ENCODE measurements at places on chromosomes 12 and 14.

- DNase-seq, result peak; percentile 91
These were observed 164.7 kb upstream of the PRMT8 start for GRCh38 chr12:3326156-3326849.

DNA sequence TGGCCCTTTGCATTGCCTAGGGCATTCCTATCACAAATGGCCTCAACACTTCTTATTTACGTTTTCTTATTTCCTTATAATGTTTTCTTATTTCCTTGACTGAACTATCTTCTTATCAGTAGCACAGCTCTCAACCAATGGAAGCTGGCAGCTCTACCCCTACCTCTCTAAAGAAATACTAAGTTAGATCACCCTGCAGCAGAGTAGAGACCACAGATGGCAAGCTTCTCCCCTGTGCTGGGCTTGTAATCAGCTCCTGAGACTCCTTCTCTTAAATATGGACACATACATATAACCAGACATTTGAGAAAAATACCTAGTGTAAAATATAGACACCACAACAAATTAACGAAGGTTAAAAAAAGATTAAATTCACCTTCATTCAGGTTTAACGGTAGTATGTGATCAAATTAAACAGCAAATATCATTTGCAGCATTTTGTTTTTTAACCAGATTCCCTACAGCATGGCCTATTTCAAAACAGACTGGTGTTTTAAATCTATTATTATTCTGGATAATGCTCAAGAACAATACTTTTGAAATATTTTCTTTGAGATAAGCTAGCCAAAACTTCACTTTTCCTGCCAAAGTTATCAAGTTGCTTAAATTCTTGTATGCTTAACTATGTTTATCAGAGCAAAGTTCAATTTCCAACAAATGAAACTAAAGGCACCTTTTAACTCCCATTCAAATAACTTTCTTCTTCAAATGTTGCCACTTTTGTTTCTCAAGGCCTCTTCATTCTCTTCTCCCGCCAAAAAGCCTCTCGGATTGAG lies 54.3 kb downstream of the SLC41A2 start:
- DNase-seq, result no peak

- DNase-seq, result no peak
These were observed 119.6 kb downstream of the LRRIQ1 start for GRCh38 chr12:85155791-85156190.

- DNase-seq, result no peak
These were observed 279.3 kb downstream of the DUSP6 start for GRCh38 chr12:89073027-89073398.

DNA sequence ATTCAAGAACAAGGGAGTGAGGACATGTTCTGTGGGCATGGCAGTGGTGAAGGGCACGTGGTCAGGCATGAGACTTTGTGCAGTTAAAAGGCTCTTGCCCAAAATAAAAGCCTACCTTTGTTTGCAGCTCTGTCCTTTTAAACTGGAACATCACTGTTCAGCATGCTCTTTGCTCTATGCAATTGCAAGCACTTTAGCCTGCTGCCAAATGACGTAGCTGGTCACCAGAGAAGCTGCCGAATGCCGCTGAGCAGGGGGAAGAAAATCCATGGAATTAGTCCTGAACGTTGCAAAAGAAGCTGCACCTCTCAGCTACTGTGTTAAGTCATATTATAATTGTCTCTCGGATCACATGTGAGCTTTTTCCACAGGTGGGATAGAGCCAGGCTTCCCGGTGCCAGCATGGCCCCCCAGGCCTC lies 176.3 kb upstream of the DIO2 start:
- no peak for DNase-seq

DNA sequence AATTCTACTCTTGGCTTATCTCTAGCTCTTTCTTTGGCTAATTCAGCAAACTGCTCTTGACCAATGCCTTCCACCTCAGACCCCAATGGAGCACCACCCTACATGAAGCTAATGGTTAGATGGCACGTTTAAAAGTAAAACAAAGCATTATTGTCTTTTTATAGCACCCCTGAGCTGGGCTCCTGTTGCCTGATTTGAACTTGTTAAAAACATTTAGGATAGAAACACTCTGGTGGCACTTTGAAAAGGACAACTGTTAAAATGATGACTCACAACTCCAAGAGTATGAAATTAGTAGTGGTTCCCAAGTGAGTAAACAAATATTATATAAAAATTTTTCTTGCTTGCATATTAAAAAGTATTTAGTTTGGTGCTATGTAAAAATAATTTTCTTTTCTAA lies 299.6 kb upstream of the DCN start:
- DNase-seq, result no peak

DNA sequence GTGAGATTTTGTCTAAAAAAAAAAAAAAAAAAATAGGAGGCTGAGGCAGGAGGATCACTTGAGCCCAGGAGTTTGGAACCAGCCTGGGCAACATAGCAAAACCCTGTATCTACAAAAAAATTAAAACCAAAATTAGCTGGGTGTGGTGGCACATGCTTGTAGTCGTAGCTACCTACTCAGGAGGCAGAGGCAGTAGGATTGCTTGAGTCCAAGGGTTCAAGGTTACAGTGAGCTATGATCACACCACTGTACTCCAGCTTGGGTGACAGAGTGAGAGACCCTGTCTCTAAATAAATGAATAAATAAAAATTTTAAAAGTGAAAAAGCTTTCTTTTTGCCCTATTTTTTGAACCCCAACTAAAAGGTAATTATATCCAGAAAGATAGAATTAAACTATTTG lies 113.6 kb downstream of the PEBP1 start:
- DNase-seq, result no peak

- peak; percentile 46 for DNase-seq
These were observed 104.1 kb downstream of the ANO2 start for GRCh38 chr12:5840944-5841343.

DNA sequence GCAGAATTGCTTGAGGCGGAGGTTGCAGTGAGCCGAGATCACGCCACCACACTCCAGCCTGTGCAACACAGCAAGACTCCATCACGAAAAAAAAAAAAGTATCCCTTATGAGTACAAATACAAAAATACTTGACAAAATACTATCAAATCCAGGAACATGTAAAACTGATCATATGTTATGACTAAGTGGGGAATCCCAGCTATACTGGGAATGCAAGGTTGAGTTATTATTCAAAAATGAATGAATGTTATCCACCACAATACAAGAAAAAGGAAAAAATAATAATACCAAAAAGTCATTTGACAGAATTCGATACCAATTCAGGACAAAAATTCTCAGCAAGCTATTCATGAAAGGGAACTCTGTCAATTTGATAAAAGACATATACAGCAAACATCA lies 32.6 kb downstream of the MOK start:
- no peak for DNase-seq

- DNase-seq, result no peak
These were observed 8.9 kb downstream of the BICD1 start for GRCh38 chr12:32115404-32116104.

- DNase-seq, result peak; percentile 89
These were observed at the start of gene PYM1 for GRCh38 chr12:55927588-55928502. TSS of gene PYM1 (minus strand) at chr12:55927894. CDS start at chr12:55927761, 133 bp downstream.

GRCh38 chr14:58160561-58160960 lies 8.5 kb upstream of the ARMH4 start:
- no peak for DNase-seq

GRCh38 chr12:25653487-25654175 lies 100.5 kb upstream of the LMNTD1 start:
- DNase-seq, result no peak

DNA sequence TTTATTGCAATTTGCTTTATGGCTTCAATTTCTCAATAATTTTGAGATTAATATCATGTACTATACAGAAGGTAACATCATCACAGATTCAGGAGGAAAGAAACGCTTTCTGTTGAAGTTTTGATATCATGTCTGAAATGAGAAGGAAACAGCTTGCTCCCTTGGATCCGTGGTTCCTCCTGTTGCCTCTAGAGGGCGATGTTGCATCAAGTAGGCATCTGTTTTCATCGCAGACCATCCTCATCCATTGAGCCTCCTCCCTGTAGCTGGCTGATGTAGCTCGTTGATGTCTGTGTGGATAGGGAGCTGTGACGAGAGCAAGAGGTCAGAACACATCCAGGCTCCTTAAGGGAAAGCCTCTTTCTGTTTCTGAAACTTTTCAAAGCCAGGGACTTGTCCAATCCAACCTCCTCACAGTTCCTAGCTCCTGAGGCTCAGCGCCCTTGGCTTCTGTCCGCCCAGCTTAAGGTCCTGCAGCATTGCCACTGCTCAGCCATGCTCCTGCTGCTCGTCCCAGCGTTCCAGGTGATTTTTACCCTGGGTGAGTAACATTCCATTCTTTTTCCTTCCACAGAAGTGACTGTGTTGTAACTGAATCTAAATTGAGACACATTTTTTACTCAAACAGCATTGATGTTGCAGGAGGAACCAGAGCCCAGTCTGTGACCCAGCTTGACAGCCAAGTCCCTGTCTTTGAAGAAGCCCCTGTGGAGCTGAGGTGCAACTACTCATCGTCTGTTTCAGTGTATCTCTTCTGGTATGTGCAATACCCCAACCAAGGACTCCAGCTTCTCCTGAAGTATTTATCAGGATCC lies 304.8 kb upstream of the OR4E1 start:
- peak; percentile 66 for DNase-seq

- DNase-seq, result no peak
These were observed 24.5 kb upstream of the HECTD1 start for GRCh38 chr14:31232081-31232480.

- no peak for DNase-seq
These were observed 62.0 kb downstream of the NDUFA12 start for GRCh38 chr12:94941440-94941862.

DNA sequence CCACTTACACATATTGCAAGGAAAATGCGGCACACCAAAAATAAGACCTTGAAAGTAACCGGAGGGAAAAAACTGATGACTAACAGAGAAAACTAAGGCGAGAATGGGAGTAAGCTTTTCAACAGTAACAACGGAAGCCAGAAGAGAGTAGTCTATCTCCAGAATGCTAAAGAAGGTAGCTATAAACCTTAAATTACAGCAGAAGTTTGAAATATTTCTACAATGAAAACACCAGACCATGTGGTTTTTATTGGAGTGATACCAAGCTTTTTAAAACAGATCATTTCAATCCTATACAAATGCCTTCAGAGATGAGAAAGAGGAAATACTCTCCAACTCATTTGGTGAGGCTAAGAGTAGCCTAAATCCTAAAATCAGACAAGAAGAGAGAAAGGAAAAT lies 209.5 kb downstream of the ANO6 start:
- DNase-seq, result no peak

DNA sequence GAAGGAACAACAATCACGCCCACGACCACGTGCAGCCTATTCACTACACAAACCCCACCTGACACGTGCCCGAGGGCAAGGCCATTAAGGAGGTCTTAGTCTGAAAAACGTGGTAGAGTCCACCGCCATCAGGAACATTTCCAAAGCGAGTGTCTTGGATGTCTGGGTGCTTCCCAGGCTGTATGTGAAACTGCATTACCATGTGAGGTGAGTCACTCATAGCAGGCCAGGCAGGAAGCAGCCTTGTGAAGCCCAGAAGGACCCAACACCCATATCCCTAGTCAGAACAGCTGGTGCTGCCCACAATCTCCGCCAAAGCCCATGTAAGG lies 3.3 kb upstream of the KRT79 start:
- DNase-seq, result no peak

GRCh38 chr14:49677643-49678042 lies 10.4 kb downstream of the POLE2 start:
- DNase-seq, result peak; percentile 34

DNA sequence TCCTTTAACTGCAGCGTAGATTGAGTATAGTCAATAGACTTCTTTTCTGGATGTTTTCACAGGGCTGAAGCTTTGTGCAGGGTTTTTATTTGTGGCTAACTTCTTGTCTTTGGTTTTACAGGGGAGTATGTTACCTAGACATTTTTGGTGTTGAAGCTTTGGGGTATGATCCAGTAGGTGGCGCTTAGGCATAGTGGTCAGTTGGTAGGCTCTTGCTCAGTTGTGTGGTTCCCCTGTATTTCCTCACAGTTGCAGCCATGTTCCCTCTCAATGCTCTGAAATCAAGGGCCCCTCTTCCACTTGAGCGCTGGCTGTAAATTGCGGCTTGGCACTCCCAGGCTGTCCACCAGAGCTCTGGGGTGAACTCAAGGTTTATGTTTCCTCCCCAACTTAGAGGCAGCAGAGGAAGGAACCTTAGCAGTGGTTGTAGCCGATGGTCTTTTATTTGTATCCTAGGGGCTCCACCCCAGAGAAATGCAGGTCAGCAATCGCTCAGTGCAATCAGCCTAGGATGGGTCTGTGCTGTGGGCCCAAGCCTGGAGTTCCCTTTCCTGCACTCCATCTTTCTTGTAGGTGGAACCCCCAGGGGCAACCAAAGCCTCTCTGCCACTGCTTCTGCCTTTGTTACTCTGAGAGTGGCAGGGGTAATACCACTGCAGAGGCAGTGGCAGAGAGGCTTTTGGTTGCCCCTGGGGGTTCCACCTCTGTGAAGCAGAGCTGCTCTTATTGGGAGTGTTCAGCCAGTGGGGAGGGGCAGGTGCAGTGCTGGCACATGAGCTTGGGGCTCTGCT lies 55.1 kb downstream of the CMAS start:
- peak; percentile 38 for DNase-seq

DNA sequence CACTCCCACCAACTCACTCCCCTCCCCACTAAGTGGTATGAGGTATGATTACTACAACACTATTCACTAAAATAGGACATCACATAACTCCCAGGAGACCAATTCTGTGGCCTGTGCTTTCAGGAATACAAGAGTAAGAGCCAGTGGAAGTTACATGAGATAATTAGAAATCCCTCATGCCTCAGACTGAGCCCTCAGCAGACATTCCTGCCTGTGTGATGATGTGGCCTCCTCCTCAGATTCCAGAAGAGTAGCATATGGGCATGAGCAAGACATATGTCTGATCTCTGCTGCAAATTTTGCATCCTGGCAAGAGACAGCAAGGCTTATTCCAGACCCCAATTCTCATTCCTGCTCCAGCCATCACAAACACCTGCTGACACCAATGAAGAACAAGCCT lies 46.0 kb upstream of the BMP4 start:
- no peak for DNase-seq

- DNase-seq, result no peak
These were observed 9.6 kb downstream of the BRI3BP start for GRCh38 chr12:125003021-125003420.

DNA sequence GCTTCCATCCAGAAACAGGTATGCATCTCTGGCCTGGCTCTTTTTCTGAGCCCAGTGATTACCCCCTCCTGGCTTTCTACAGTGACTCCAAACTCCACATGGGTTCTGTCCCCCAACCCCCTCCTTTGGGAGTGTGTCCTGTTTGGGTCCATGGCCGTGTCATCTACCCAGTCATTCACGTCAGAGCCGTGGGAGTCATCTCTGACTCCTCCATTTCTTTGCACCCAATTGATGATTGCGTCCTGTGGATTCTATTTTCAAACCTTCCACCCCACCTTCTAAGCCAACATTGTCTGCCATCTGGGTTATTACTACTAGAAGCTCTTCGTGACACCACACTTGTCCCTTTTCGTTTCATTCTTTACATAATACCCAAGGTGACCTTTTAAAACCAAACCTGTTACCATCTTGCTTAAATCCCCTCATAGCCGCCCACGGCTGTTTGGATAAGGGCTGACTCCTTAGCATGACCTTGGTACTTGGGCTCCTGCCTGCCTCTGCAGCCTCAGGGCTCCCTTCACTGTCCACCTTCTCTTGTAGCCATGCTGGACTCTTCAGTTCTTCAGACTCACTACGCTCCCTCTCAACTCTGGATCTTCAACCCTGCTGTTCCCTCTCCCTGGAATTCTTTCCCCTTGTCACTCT lies 38.1 kb upstream of the NT5DC3 start:
- DNase-seq, result no peak

- DNase-seq, result no peak
These were observed 5.7 kb upstream of the KRT5 start for GRCh38 chr12:52525661-52526499.

- no peak for DNase-seq
These were observed 18.6 kb downstream of the LTBP2 start for GRCh38 chr14:74593241-74593953.

Data from H7 (cell line).